Right ventricle myocardium superior (tissue), 1 donor: ENCODE measurements at places on chromosomes 13 and 19.
A peak's percentile ranks its signal among the peaks of the same experiment; 100 is the strongest.

- no peak for DNase-seq
Observed at GRCh38 chr13:75764251-75764925, 128.3 kb downstream of the LMO7 start.

- no peak for DNase-seq
Observed at GRCh38 chr13:36051082-36051481, 80.1 kb downstream of the DCLK1 start.

DNA sequence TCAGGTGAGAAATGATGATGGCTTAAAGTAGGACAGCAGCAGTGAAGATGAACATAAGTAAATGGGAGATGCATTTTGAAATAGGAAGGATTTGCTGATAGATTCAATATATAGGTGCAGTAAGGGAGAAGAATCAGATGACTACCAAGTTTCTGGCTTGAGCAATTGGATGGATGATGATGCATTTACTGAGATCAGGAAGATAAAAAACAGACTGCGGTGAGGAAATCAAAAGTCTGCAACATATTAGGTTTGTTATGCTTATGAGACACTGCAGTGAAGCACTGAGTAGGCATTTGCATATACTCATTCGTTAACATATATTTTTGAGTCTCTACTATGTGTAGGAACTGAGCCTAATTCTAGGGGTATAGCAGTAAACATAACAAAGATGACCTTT is 184.2 kb downstream of the LACC1 start:
- DNase-seq: no peak

DNA sequence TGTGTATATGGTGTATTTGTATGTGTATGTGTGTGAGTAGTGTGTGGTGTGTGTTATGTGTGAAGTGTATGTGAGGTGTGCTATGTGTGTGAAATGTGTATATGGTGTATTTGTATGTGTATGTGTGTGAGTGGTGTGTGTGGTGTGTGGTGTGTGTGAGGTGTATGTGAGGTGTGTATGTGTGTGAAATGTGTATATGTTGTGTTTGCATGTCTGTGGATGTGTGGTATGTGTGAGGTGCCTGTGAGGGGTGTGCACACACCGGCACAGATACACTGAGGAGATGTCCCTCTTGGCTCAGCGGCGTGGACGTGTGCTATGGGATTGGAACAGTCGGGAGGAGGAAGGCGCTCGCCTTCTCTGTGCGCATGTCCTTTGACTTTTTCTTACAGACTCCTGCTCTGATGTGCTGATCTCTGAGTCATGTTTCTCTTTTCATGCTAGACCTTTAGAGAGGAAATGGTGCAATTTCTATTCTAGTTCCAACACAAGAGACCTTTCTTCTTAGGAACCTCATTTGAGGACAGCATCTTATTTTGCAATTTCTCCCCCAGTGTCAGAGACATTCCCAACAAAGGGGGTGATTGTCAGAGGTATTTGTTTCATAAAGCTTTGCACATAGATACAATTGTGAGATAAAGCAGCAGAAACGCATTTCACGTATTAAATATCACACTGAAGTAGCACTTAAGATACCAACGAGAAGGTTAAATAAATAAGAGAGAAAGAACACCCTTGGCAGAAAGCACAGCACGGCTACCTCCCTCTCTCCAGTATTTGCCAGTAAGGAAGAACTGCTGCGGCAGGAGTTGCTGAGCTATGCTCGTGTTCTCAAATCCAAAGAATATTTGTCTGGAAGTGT is 11.3 kb upstream of the TNFRSF19 start:
- peak; percentile 76 for DNase-seq

- DNase-seq: no peak
Observed at GRCh38 chr19:39438270-39438934, 2.7 kb upstream of the RPS16 start.

- peak; percentile 59 for DNase-seq
Observed at GRCh38 chr13:44734201-44734707, 158.1 kb upstream of the TSC22D1 start.

DNA sequence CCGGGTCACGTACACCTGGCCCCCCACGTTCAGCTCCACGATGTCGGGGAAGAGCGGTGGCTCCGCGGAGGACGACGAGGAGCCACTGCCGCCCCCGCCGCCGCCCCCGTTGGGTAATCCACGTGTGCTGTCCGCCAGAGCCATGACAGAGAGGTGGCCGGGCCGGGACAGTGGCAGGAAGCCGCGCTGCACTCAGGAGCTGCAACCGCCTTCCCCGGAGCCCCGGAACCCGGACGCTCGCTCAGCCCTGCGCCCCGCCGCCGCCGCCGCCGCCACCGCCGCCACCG is 257 bp downstream of the KCTD12 start:
- DNase-seq: peak; percentile 64
